ENCODE measurements at places on chromosomes 5 and 9.

DNA sequence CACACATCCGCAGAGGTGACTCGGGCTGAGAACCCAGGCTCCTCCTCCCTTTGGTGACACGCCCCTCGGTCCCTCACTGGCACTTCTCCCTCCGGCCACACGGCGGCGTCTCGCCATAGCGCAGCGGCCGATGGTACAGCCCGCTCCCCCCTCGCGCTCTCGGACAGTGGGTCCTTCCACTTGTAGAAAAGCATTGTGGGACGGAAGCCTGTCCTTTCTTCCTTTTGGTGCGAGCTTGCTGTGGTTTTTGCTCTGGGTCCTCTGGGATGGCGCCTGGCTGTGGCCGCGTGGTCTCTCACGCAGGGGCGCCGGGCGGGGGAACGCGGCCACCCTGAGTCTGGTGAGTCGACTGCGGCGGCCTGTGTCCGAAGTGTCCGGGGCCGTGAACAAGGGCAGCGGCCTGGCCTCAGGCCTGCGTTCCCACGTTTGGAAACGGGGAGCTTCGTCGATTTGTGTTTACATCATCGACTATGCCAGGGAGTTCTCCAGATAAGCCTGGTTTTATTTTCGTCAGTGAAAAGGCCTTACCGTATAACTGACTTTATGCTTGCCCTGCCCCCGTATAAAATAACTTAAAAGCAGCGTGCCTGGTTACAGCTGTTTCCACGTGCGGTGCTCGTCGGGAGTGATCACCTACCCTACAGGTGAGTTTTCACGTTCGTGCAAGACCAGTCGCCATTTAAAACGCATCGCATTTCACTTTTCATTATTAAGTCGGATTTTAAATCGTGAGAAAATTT lies 258.3 kb downstream of the EPB41L4A start:
- DNase-seq: peak; percentile 93

DNA sequence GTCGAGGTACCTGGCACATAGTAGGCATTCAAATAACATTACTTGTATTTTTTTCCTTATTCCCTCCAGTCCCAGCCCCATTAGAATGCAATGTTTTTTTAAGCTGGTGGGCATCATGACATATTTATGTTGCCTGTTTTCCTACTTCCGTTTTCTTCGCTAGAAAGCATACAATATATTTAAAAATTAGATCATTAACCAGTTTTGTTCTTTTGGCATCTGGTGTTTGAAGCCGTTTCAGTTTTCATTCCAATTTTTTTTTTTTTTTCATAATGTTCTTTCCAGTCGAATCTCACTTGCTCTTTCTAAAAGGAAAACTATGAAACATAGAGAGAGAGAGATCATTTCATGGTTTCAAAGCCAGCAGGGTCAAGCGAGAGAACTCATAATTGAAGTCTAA lies 228.3 kb upstream of the C9orf72 start:
- DNase-seq: no peak

- DNase-seq: no peak
These were observed 2.4 kb upstream of the HAPLN1 start for GRCh38 chr5:83723031-83723430.

DNA sequence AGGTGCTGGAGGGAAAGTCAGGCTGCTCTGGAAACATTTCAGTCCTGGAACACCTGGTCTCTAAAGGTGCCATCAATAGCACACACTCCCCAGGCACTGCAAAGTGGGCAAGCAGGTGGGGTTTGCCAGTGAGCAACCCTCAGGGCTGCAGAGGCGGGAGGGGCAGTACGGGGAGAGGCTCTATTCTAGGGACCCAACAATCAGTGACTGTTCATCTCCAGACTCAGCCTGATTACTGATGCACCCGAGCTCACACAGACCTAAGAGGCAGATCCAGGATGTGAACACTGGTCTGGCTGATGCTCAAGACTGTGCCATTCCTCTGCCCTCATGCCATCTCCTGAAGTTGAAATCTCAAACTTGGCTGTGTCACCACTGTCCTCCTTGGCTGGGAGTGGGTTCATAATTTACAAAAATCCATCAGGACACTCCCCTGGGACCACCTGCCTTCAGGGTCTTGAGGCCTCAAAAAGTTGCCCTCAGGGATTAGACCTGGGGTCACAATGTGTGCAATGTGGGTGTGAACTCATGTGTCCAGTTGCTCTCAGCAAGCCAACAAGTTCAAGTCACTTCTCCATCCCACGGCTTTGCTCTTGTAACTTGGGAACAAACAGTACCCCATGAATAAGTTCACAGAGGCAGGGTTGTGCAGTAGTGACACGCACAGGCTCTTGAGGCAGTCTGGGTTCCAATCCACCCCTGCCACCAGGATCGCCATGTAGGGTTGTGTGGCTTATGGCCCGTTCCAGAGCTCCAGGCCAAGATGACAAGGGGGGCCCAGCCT lies 19.9 kb upstream of the KCNMB1 start:
- DNase-seq: no peak

GRCh38 chr5:43195670-43196265 lies 3.7 kb downstream of the NIM1K start:
- no peak for DNase-seq

GRCh38 chr9:99092643-99093491 lies 12.0 kb upstream of the TGFBR1 start:
- peak; percentile 67 for DNase-seq

DNA sequence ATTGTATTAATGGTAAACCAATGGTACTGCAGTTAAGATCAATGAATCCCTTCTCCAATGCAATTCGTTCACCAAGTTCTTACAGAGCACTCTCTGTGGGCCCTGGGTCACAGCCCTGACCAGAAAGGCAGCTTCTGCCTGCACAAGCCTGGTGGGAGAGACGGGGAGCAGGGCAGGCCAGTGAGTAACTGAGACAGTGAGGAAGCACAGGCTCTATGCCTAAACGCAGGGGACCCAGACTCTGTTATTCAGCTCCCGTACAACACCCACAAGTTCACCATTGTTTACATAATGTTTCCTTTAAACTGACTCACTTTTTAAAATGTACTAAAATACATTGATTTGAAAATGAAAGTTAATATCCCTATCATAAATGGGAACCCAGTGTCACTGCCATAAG lies 40.5 kb upstream of the CTSL start:
- DNase-seq: no peak

GRCh38 chr5:93602241-93603077 lies 19.4 kb downstream of the NR2F1 start:
- DNase-seq: no peak

- no peak for DNase-seq
These were observed 85.7 kb downstream of the GRAMD2B start for GRCh38 chr5:126508962-126509279.

GRCh38 chr9:14098486-14099180 lies 215.3 kb downstream of the NFIB start:
- DNase-seq: no peak

DNA sequence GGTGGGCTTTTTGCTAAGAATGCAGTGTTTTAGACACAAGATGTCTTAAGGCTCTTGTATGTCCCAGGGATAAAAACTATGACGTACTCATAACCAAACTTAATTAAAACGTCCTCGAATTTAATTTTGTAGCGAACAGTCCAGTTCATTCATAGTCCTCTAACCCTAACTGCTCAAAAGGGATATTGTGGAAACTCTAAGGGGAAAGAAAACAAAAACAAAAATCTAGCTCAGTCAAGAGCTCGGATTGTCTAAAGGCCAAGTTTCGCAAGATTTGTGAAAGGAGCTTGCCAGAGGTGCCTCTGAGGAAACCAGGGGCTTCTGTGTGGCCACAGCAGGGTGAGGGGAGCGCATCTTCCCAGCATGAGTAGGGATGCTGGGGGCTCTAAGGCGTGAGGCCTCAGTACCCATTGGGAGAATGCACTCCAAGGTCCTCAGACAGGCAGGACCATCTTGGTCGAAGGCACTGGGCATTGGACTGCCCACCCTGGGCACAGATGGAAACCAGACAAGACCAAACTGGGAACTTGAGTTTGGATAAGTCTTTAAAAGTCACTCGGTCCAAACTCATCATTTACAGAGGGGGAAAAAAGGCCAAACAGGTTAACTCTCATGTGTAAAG lies 71.8 kb downstream of the PRRT1B start:
- DNase-seq: no peak

DNA sequence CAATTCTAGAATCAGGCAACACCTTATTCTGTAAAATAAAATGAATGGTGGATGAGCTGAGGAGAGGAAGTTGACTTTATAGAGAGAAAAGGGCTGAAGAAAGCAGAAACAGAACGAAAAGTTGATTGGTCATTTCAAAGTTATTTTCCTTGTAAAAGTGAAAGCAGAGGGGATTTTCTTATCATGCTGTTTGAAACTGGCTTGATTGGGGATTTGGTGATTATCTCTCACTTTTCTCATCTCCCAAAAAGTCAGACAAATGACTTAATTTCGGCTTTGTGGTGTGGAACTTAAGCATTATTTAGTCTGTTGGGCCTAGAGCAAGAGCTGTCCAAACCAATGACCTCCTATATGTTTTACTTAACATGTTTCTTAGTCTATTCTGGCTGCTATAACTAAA lies 60.5 kb upstream of the ITGA2 start:
- DNase-seq: no peak

- DNase-seq: no peak
These were observed 17.0 kb downstream of the IARS1 start for GRCh38 chr9:92276331-92277032.

GRCh38 chr9:97506306-97506705 lies 4.8 kb downstream of the TMOD1 start:
- peak; percentile 59 for DNase-seq

GRCh38 chr9:131238402-131239021 lies 37.8 kb downstream of the FAM78A start:
- no peak for DNase-seq

- no peak for DNase-seq
These were observed 404.3 kb downstream of the RAB3C start for GRCh38 chr5:58987193-58987592.

- no peak for DNase-seq
These were observed 29.3 kb upstream of the SPDL1 start for GRCh38 chr5:169554251-169554650.

DNA sequence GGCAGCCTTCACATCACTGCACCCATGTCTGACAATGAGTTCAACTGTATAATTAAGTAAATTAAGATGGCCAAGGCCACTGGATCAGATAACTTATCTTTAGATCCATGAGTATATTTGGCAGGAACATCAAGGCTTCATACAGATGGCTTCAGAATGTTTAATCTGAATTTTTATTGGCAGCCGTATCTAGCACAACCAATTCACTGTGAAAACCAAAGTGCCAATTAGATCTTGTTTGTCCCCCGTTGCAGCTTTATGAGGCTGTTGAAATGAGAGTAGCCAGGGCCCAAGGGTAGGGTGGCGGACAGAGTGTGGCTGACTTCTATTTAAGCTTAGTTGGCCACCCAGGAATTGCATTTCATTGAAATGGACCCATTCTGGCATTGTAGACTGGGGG lies 137.7 kb downstream of the SYK start:
- DNase-seq: no peak

- no peak for DNase-seq
These were observed 139.2 kb upstream of the PALM2AKAP2 start for GRCh38 chr9:109640580-109641371.

DNA sequence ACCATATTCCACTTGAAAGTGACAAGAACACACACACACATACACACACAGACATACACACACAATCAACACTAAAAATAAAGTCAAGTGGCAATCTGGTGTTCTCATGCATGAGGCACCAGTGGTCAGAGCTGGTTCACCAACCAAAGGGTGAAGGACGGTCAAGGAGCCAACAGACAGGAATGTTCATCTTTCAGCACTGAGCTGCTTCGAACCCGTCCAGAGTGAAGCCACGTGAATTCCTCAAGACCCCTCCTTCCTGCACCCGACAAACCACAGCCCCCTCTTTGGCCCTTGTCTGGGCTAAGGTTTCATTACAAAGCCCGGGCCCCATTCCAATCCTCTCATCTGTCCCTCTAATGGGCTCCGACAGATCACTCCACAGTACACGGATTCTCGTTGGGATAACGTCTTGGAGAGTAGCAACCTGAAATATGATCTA lies 84.5 kb upstream of the SMIM23 start:
- no peak for DNase-seq

- no peak for DNase-seq
These were observed 346.9 kb downstream of the NFIB start for GRCh38 chr9:13967011-13967410.

DNA sequence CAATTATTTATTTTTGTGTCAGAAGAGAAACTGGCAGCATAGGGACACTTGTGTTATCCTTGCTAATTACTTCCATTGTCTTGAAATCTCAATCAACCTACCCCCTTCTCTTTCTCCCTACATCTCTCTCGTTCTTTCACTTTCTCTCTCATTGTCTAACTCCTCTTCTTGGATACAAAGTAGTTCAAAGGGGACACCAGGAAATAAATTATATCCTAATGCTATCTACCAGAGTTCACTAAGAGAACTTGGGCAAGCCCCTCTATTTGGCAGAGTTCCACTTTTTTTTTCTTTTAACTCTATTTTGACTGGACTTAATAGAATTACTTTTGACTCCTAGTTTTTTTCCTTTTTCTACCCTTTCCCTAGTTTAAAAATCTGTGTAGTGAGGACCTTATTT lies 102.2 kb downstream of the MEF2C start:
- DNase-seq: no peak

DNA sequence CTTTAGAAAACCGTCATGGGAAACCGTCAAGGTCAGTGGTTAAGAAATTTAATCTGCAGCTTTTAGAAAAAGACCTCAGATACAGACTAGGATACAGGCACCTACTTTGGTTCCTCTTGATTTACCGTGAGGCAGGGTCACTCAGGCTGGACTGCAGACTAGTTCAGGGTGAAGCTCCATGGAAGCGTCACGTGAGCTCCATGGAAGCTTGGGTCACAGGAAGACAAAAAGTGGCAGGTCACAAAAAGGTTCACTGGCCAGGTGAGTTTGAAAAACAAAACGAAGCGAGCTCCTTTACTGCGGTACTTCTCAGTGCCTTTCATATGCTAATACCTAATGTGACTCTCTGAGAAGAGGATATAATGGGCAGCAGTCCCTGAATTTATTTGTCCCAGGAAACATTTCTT lies 43.0 kb downstream of the PRRC2B start:
- DNase-seq: no peak

DNA sequence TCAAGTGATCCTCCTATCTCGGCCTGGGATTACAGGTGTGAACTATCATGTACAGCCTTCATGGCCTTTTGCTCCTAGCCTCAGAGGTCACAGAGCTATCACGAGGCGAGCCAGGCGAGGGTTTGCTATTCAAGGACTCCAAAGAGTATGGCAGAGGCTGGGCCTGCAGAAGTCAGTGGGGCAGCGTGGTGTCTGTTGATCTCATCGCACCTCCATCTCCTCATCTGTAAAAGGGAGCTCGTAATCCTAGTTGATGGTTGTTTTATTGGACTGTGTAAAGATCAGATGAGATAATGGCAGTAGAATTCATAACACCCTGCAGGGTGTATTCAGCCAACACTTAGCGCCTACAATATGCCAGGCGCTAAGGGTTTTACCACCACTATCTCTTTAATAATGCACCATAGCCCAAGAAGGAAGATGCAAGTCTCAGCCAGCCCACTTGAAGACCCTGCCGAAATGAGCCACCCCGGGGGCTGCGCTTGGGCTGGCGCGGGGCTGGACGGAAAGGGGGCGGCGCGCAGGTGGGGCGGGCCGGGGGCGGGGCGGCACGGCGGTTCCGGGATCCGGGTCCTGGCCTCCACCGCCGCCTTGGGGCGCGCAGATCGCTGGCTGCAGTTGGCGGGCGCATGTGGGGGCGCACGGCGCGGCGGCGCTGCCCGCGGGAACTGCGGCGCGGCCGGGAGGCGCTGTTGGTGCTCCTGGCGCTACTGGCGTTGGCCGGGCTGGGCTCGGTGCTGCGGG lies at the start of gene GALNT12:
GALNT12 (plus strand) TSS at position 601 of the 744 bp plus-strand sequence; CDS start at position 630, 29 bp downstream.
- no peak for DNase-seq

- no peak for DNase-seq
These were observed 52.3 kb downstream of the ARHGEF28 start for GRCh38 chr5:73678322-73678740.

- DNase-seq: no peak
These were observed 281.5 kb upstream of the GRIA1 start for GRCh38 chr5:153209016-153209415.
